Activated CD8-positive, alpha-beta memory T cell treated with anti-CD3 and anti-CD28 coated beads, Interleukin-2, amount 10 ng/mL, durations not matched to agents 7 days and 5 days (primary cell): ENCODE measurements at places on chromosomes 6 and 20. TPM values are rescaled to one million over a fixed set of nuclear protein-coding genes. Genes with fewer than 3 reads are reported as not detected.

The UTRN gene
- total RNA-seq = 195 TPM

The FAM229B gene
- 4.1 TPM for total RNA-seq

The MUCL3 gene
- not detected for total RNA-seq

The PXDC1 gene
- not detected for total RNA-seq

DNA sequence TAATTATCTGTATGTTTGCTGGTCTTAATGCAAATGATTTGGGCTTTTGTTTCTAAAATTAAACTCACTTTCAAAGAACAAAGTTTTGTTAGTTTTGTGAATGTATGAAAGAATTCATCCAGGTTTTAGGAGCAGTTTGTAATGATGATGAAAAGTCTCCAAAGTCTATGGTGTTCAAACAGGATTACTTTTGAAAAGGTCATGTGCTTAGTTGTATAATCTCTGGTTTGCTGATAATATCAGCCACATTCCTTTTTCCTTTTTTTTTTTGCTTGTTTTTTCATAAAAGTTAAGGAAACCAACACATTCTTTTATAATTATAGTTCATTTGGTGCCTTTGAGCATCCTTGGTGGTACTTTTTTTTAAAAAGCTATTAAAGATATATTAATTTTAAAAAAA, 88.9 kb downstream of the RTN4IP1 start:
- no peak for DNase-seq
- H3K4me1 ChIP-seq = peaks cover 34% of the 10 kb centered on the region

- no peaks in the 10 kb centered on the region for H3K27me3 ChIP-seq
- no peaks in the 10 kb centered on the region for H3K36me3 ChIP-seq
- H3K4me1 ChIP-seq = no peaks in the 10 kb centered on the region
These were observed 31.0 kb downstream of the DAAM2 start for GRCh38 chr6:39822846-39823815.

- H3K36me3 ChIP-seq = no peaks in the 10 kb centered on the region
- H3K27me3 ChIP-seq = peaks cover 2% of the 10 kb centered on the region
- no peaks in the 10 kb centered on the region for H3K4me1 ChIP-seq
- DNase-seq = no peak
- H3K27ac ChIP-seq = no peak overlapping the region
- no peak overlapping the region for H3K4me3 ChIP-seq
These were observed 4.5 kb upstream of the SGK2 start for GRCh38 chr20:43554369-43554768.
